ENCODE measurements at places on chromosomes 3 and 15.

DNA sequence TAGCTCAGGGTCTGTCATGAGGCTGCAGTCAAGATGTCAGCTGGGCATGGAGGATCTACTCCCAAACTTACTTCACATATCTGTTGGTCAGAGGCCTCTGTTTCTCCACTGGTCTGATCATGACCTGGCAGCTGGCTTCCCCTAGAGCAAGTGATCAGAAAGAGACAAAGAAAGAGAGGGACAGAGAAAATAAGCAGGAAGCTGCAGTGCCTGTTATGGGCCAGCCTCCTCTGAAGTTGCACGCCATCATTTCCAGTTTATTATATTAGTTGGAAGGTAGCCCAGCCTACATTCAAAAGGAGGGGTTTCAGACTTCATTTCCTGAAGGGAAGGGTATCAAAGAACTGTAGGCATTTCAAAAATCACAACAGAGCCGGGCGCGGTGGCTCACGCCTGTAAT is 5.0 kb upstream of the RPP25 start:
- no peak for DNase-seq

DNA sequence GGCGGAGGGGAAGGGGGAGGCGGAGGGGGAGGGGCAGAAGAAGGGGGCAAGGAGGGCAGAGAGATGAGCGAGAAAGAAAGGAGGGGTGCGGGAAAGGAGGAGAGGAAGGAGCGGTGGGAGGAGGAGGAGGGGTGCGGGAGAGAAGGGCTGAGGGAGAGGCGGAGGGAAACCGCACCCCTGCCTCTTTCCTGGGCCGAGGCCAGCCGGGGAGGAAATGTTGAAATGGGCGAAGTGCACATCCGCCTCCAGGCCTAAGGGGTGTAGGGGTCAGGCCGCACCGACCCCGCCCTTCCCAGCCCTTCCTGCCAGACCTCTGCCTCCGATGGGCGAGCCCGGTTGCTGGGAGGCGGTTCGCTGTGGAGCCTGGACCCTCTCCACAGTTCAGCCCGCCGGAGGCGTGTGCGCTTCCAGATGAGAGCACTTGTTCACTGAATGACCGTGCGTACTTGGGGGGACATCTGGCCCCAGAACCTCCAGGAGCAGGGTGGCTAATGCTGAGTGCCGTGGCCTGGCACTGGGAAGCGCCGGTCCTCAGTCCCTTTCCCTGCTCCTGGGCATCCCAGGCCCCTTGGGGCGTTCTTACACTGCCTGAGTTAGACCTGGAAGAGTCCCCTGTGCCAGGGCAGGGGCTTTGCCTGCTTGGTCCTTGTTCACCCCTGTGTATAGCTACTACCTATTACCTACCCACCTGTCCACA is 110.3 kb upstream of the KLF13 start:
- DNase-seq, result peak; percentile 20

DNA sequence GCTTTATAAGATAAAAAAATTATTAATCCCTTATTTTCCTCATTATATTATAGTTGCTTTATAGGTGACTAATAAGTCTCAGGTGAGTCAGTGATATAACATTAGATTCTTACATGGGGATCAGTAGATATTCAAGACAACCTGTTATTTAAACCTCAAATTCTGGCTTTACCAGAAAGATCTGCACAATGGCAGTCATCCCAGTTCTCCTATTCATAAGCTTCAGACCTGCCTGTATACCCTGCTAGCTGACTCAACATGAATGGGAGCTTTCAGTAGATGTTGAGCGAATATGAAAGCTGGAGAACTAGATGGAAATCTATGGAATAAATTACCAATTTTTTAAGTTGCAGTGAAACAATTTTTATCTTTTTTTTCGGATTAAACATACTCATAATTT is 20.5 kb upstream of the CCDC54 start:
- DNase-seq, result no peak

DNA sequence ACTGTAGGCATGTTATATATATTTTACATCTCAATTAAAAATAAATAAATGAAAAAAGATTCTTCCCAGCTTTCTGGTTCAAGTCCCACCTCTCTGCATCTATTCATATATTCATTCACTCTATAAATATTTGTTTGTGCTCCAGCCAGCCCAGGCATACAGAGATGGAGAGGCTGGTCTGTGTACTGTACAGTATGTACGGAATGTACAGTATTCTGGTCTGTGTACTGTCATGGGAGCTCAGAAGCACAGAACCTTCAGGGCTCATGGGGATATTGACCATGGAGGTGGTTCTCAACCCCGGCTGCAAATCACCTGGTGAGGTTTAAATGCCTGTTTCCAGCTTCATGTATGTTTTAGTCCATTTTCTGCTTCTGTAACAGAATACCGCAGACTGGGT is 13.8 kb downstream of the CORO2B start:
- no peak for DNase-seq

GRCh38 chr15:61038387-61038786 is 190.7 kb downstream of the RORA start:
- DNase-seq, result no peak

- no peak for DNase-seq
Measured at GRCh38 chr15:43441316-43441715, 51.6 kb downstream of the TP53BP1 start.

Measured in activated CD4-positive, alpha-beta T cell treated with anti-CD3 and anti-CD28 coated beads for 24 hours (primary cell).